ENCODE measurements at places on chromosomes 6 and 20.

DNA sequence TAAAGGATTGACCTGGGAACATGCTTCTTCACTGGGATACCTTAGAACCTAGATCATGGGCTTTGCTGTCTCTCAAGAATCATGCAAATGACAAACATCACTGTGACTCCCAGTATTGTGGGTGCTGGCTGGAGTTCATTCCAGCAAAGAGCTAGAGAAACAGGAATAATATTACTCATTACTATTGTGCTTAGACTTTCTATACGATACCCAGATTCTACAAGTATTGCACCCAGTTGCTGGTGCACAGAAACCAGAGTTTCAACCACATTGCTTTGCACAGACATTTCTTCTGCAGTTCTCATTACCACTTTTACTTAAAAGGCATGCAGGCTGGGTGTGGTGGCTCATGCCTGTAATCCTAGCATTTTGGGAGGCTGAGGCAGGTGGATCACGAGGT, 220.4 kb upstream of the ZNF217 start:
- no peak for DNase-seq

GRCh38 chr6:137815692-137816091, 51.4 kb upstream of the TNFAIP3 start:
- DNase-seq = no peak

GRCh38 chr6:36703982-36704381, 6.4 kb downstream of the RAB44 start:
- DNase-seq = no peak

GRCh38 chr6:33959661-33960344, 156.0 kb upstream of the MLN start:
- no peak for DNase-seq

DNA sequence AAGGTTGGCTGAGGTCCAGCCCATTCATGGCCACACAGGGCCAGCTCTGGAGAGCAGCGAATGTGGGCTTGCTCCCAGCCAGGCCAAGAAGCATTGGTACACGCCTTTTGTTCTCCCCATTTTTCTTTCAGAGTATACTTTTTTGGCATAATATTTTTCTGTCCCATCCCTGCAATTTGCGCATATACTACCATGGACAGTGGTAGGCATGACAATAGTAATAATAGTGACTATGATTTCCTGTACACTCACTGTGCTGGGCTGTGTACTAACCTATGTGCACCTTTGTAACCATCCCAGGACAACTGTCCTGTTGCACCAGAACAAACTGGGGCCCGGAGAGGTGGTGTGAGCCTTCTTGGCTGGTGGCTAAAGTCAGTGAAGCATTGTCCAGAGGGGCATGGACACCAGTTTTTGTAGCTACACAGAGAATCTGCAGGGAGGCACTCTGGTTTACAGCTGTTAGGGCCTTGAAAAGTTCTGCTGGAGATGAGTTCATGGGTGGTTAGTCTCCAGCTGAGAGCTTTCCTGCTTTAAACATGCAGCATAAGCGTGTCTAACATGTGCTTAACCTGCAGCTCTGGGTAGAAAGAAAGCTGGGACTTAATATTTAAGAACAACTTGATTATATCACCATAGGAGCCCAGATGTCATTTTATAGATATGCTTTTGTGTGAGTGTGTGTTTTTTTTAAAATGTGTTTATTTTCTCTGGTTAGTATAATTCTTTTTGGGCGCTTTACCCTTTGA, 38.2 kb downstream of the DTD1 start:
- no peak for DNase-seq

DNA sequence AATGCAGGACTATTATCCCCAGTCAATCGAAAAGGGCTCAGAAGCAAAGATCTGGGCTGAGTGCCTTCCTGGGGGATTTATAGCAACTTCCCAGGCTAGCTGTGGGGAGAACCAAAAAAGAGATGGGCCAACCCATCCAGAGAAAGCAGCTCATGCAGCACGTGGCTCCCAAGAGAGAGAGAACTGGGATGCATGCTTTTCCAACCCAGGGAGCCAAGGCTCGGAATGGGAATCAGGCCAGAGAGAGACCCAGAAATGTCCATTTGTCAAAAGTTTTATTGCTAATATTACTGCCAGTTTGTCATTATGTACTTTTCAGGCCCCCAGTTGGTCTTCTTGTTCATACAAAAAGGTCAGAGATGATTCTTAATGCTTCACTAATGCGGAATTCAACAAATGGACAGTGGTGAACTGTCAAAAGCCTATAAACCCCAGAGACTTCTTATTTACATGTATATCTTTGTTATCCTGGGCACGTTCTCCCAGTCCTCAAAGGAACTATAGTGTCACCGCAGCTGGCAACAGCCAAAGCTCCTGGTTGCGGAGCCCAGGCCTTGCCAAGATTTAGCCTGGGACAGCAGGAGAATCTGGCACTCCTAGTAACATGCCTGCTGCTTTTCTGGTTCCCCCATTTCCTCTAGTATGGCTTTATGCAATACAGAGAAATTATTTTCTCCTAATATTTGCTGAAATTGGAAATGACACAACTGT, 139.1 kb upstream of the POU3F2 start:
- DNase-seq = no peak

DNA sequence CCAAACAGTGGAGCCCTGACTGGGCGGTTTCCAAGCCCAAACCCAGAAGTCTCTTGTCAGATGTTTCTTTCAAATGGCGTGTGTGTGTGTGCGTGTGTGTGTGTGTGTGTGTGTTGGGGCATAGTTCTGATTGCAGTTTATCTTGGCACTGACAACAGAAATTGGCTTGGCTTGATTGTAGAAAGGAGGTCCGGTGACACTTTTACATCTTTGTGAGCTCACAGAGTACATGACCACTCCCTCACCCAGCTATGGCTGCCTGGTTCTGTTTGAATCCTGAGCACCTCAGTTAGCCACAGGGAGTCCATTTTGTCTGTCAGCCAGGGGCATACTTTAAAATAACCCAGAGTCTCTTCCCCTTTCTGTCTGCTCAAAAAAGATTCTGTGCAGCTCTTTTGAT, 276.3 kb downstream of the CD83 start:
- no peak for DNase-seq

DNA sequence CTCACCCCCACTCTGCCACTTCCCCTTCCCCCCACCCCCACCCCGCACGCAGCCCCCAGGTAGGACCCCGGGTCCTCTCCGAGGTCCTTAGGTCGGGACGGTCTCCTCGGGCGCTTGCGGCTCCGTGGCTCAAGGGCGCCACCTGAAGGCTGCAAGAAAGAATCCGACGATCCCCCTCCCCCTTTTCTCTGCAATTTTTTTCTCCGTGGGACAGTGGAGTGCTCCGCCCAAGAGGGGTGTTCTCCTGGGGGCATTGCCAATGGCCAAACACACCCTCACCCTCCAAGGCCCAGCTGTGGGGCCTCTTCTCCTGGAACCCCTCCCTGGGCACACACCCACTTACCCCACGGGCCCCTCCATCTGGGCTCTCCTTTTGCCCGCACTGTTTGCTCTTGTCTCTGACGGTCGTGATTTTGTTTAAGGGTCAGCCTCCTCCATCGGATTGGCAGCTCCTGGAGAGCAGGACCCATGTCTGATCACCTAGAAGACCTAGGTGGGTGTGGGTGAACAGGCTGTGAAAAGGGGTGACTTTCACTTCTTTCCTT, 1.1 kb upstream of the TMEM74B start:
- DNase-seq = no peak

DNA sequence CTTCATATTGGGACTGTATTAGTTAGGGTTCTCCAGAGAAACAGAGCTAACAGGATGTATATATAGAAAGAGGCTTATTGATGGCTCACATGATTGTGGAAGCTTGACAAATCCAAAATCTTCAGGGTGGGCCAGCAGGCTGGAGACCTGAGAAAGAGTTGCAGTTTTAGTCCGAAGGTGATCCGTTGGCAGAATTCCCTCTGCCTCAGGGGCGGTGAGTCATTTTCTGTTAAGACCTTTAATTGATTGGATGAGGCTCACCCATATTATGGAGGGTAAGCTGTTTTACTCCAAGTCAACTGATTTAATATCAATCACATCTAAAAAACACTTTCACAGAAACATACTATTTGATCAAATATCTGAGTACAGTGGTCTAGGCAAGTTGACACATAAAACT, 113.6 kb downstream of the FLRT3 start:
- no peak for DNase-seq

DNA sequence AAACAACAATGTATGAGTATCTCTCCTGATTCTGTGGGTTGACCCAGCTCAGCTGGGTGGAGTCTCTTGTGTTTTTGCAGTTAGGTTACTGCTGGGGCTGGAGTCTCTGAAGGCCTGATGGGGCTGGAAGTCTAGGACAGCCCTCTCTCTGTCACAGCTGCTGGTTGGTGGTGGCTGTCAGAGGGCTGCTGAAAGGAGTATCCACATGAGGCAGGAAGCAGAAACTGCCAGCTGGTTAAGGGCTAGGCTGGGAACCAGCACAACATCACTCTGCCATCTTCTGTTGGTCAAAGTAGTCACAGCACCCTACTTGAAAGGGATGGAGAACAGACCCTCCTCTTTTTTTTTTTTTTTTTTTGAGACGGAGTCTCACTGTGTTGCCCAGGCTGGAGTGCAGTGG, 10.0 kb upstream of the PACSIN1 start:
- DNase-seq = no peak

DNA sequence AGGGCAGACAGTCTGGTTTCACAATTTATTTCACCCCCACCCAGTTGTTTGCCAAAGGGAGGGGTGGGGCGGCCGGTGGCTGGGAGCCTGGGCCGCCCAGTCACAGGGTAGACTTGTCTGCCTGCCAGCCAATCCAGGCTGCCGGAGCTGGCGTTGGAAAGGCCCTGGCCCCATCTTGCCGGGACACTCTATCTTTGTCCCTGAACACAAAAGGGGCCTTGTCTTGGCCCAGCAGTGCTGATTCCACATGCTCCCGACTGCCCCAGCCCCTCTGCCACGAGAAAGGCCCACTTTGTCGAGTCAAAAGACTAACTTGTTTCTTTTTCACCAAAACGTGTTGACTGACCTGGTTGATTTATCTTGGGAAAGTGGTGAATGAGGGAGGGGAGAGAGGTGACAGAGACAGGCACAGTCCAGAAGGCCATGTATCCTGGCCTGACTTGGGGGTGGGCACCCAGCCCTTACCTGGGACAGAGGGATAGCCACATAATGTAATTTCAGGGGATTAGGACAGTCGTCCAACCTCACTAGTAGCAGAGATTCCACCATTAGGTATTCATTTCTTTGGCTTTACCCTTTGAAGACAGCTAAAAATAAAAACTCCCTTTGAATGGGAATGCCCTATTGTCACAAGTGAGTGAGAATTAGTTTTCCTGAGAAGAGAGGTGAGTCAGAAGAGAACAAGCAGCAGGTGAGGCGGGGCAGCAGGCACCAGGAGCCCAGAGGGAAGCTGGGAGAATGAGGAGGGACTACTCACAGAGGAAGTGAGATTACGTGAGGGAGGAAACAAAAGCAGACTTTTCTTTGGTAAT, 67.0 kb upstream of the SIRPA start:
- DNase-seq = no peak

DNA sequence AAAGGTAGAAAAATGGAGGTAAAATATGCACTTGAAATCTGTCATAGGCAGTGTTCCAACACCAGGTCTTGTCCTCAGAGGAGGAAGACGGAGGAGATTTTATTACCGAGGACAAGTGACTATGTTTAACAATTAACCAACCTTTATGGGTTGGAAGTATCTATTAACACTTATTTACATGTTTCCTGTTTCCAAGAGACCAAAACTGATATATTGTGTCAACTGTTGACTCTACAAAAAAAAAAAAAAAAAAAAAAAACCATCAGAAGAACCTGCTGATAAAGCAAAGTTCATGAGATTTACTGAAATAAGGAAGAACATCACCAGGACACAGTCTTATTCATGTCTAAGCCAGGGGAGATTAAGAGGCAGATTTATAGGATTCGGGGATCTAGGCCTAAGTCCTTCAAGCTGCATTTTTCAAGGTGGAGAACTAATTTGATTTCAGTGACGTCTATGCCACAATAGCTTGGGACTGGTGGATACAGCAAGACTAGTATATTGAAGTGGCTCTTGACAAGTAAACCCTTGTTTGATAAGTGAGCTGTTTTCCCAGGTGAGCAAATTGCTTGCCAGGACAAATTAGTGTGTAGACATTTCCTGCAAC, 126.6 kb upstream of the NAA20 start:
- DNase-seq = no peak

DNA sequence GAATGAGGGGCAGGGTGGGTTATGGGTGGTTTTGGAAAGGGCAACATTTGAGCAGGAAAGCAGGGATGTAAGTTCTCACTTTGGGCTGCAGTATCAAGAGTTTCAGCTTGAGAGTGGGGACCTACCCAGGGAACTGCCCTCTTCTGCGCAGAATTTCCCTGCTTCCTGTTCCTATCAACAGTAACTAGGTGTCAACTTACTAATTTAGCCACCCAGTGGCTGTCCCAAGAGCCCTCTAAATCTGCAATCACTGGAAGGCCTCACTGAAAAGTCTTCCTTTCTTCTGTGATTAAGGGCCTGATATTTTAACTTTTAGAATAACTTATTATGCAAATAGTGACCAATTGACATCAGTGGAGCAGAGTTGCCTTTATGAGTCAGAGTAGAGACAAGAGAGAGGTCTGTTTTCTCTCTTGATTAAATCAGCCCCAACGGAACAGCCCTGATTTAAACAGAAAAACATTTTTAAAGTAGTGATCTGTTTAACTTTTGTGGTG, 118.2 kb upstream of the RIPOR2 start:
- no peak for DNase-seq

GRCh38 chr6:90212274-90212673, 84.4 kb downstream of the BACH2 start:
- no peak for DNase-seq

DNA sequence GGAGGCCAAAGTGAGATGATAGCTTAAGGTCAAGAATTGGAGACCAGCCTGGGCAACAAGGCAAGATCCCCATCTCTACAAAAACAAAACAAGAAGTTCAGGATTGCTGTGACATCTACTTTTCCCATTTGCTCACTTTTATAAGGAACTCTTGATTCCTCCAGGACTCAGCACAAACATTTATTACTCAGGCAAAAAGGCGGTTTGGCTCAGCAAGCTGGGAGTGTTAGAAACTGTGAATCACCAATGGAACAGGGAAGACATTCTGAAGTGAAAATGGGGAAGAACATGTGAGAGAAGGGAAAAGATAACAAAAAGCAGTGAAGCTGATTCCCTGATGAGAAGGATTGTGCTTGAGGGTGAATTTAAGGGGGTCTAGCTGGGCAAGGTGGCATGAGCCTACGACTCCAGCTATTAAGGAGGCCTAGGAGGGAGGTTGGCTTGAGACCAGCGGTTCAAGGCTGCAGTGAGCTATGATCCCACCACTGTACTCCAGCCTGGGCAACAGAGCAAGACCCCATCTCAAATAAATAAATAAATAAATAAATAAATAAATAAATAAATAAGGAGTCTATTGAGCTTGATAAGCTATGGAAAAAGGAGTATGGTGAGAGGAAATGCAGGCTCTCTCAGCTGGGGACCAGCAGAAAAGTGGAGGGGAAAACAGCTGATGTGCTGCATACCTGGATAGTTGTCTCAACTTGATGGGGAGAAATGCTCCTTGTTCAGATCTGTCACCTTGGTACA, 65.4 kb upstream of the HDDC2 start:
- no peak for DNase-seq

GRCh38 chr20:56032251-56032650, 26.9 kb upstream of the CBLN4 start:
- DNase-seq = no peak

GRCh38 chr6:26124781-26125685, 37.8 kb downstream of the HFE start:
- peak; percentile 43 for DNase-seq

- DNase-seq = no peak
Measured at GRCh38 chr20:62564456-62565245, 77.7 kb upstream of the SLCO4A1 start.

Measured in ovary (tissue), 10 donors.